ENCODE measurements at places on chromosomes 2 and 18.

GRCh38 chr2:192749611-192750200, 555.0 kb upstream of the TMEFF2 start:
- DNase-seq = peak; percentile 9

- no peak for DNase-seq
Measured at GRCh38 chr2:226794751-226795171, 4.9 kb downstream of the IRS1 start.

DNA sequence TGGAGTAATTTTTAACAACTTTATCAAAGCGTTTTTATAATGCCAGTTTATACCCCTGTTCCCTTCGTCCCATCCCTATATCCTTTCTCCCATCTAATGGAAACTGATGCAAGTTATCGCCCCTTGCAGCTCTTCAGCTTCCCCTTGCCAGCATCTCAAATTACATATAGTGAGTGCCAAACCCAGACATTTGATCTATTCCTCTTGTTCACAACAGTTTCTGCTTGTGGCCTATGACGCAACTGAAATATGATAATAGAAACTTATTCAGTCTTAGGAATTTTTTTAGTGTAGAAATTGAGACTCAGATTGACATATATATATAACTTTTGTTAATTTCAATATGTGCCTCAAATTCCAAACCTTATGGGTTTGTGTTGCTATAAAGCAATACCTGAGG, 562.2 kb upstream of the VWC2L start:
- DNase-seq = no peak

- DNase-seq = no peak
Measured at GRCh38 chr2:135803278-135803677, 33.7 kb downstream of the LCT start.

DNA sequence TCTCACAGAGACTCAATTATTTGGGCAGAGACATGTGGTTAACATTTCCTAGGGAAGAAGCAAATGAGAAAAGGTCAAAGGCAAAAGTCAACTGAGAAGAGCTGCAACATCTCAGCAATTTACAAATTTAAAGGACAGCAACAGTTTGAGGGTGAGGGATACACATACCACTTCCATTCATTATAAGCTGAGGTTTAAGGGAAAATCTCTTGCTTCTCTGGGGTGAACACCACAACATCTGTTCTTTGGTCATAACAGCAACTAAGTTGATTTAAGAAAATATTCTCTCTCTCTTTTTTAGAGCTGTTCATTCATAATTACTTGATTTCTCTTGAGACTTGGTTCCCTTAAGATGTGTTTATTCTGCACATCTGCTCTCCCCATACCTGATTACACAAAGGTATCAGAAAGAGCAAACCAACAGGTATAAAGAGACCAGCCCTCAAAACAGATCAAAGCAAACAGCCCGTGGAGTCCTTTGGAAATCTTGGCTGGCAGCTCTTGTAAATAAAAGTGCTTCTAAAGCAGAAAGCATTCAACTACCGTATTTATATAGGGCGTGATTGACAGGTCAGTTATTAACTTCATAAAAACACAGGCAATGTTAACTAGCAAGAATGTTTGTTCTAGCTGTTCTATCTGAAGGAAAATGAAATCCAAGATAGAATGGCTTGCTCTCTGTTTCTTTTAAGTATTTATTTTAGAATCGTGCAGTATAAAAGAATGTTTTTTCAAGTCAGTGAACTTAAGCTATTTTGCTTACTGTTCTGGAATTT, 132.8 kb downstream of the THADA start:
- DNase-seq = no peak

DNA sequence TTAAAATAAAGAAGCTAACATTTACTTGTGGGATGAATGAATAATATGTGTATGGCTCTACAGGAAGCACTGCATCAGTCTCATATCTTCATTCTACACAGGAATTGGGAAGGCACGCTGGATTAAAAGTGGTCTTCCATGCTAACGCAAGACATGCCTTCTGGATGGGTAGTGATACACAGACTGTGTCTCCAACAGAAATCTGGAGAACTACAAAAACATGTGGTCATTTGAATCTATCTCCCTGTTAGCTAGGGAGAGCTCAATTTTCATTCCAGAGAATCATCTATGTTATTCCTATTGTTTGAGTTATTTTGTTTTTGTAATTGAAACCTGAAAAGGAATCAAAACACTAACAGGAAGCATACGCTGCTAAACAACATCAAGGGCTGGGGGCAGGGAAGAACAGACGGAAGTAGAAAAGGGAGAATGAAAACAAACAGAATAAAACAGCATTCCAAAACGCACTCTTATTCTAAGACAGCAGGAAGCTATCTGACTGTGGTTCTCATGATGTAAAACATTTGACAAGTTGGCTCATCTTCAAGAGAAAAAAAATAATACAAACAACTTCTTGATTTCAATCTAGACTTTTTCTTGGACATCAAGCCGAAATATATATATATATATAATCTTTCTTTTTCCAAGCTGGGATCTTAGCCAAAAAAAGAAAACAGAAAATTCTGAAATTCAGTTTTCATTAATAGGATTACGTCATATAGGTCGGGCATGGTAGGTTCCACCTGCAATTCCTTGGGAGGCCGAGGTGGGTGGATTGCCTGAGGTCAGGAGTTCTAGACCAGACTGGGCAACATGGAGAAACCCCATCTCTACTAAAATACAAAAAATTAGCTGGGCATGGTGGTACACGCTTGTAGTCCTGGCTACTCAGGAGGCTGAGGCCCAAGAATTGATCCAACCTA, 31.5 kb upstream of the ASNSD1 start:
- no peak for DNase-seq

DNA sequence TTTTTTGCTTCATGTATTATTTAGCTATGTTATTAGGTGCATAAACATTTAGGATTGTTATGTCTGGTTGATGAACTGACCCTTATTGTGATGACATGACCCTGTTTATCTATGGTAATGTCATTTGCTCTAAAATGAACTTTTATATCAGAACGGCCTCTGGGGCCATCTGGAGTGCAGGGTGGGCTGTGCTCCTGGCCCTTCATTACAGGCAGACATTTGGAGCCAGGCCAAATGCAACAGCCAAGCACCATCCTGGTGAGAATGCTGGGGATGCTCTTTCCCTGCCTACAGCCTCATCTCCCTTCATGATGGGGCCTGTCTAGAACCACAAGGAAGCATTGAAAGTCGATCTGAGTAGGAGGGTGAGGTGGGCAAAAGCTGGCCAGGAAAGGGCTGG, 38.0 kb downstream of the HJURP start:
- DNase-seq = no peak

DNA sequence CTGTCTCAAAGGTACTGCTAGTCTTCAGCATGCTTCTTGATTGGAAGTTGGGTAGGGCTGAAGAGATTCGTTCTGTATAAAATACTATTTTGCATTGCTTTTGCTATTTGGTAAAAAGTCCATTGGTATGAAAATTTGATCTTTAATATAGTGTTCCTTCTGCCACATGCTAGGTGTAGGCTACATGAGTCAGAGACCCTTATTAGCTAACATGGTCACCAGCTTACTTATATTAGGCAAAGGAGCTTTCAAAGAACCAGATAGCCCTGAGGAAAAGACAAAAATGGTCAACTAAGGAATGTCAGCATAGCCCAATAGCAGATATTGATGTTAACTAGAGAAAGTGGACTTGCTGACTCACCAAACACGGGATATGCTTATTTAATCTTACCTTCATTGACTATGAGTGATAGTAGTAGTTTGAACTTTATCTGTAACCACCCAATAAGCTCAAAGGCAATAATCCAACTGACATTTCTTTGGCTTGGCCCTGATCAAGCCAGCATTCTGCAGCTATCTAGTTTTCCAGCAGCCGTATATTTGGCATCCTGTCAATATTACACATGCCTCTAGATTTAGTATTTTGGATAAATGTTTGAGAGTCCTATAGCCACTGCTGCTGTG, 110.0 kb downstream of the TPGS2 start:
- no peak for DNase-seq

GRCh38 chr2:186126181-186126580, 359.9 kb upstream of the ZC3H15 start:
- peak; percentile 19 for DNase-seq

- DNase-seq = no peak
Measured at GRCh38 chr18:5516841-5517240, 27.0 kb downstream of the EPB41L3 start.

DNA sequence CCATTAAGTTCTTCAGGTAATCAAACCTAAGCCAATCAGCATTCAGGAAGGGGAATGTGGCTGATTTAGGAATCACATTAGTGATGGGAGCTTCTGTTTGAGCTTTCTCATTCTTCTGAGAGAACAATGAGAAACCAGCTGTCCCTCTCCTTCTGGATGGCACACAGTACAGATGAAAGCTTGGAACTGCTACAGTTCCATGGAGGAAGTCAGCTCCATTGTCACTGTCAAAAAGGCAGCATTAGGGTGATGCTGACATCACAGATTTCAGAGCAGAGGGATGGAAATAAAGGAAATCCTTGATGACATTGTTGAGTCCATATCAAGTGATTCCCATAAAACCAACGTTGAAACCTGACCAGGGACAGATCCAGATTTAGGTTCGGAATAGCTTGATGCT, 36.1 kb upstream of the ACYP2 start:
- DNase-seq = peak; percentile 89

GRCh38 chr2:59232394-59233165, 991.5 kb upstream of the FANCL start:
- DNase-seq = no peak

DNA sequence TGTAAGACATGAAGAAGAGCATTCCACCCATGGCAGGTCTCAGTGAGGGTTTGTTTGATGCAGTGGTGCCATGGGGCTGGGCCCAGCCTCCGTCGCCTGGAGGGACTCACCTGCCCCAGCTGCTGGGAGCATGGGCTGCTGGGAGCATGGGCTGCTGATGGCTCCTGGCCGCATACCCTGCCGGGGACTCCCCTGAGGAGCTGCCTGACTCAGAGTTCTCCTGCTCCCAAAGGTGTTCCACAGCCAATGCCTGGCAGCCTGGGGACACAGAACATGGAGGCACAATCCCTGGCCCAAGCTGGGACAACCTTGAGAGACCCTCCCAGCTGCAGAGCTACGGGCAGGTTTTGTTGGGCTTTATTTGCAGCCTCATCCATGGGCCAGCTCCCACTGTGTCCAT, 108.4 kb downstream of the COPS8 start:
- DNase-seq = no peak

- no peak for DNase-seq
Measured at GRCh38 chr18:71707985-71708500, 836.1 kb downstream of the CBLN2 start.

- no peak for DNase-seq
Measured at GRCh38 chr2:202813387-202813786, 58.2 kb downstream of the ICA1L start.

GRCh38 chr18:65737471-65737955, 13.3 kb upstream of the CDH7 start:
- no peak for DNase-seq

Measured in pons (tissue), 1 donor.